Naive thymus-derived CD8-positive, alpha-beta T cell (primary cell): ENCODE measurements at places on chromosomes 11 and 22.

DNA sequence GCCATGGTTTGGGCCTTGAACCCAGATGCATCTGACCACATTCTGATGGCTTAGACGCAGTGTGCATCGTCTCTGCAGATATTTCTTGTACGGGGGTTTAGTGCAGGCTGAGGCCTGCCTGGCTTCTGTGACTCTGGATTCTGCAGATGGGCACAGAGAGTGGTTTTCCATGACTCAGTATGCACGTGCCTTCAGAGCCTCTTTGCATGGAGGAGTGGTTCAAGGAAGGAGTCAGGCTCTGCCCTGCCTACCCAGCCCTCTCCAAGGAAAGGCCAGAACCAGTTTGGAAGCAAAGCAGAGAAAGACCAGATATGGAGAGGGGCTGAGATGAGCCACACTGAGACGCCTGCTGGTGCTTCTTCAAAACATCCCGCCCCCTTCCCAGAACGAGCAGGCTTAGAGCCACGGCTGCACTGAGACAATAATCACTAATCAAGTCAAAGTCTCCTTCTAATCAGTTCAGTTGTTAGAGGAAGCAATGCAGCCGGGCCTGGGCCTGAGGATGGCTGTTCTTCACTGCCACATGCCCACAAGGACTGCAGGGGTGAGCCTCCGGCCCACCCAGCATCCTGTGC is 308.9 kb downstream of the NXPE2 start:
- DNase-seq: no peak
- no peaks in the 10 kb centered on the region for H3K4me1 ChIP-seq
- H3K36me3 ChIP-seq: no peaks in the 10 kb centered on the region
- H3K4me3 ChIP-seq: no peak overlapping the region
- H3K27ac ChIP-seq: no peak overlapping the region

- no peaks in the 10 kb centered on the region for H3K36me3 ChIP-seq
- H3K27ac ChIP-seq: no peak overlapping the region
- peak overlapping the region; percentile 59 for H3K4me3 ChIP-seq
- DNase-seq: peak; percentile 68
Observed at GRCh38 chr11:67071420-67072284, 15.0 kb downstream of the RHOD start.

DNA sequence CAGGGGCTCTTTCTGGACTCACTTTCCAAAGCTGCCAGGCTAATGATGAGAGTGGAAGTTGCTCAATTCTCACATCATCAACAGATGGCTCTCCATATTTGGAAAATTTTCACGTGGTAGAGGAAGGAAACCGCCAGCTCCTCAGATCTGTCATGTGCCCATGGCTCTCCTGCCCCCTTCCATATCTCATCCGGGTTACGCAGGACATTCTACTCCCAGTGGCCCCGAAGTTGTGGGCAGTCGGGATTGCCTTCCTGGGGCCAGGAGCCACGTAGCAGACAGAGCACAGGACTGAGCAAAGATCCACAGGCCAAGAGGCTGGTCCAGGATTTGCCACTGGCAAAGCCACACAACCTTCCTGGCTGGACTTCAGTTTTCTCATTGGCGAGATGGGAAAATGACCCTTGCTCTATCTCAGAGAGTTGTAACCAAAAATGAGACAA is 38.8 kb downstream of the RPUSD4 start:
- H3K4me1 ChIP-seq: peaks cover 3% of the 10 kb centered on the region
- peaks cover 9% of the 10 kb centered on the region for H3K27me3 ChIP-seq
- H3K4me3 ChIP-seq: no peak overlapping the region
- H3K27ac ChIP-seq: no peak overlapping the region
- no peaks in the 10 kb centered on the region for H3K36me3 ChIP-seq
- no peak for DNase-seq

DNA sequence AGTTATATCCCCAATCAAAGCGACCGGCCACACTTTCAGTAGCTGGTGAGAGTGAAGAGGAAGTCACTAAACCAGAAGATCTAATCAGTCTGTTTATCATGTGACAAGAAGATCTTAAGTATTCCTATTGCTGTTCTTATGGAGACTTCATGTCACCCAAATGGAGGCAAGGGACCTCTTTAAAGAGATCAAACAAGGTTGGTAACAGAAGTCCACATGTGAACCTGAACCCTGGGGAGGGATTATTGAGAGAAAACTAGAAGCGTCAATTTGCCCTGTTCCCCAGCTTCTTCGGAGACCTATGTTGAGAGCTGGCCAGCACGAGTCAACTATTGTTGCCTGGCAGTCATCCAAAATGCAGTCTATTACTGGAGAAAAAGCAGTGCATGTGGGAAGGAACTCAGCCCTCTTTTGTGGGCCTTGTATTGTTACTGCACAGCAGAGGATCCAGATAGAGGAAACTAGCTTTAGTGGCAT is 76.9 kb upstream of the CTSC start:
- peak overlapping the region; percentile 73 for H3K4me3 ChIP-seq
- H3K4me1 ChIP-seq: peaks cover 30% of the 10 kb centered on the region
- peak overlapping the region; percentile 50 for H3K27ac ChIP-seq
- H3K36me3 ChIP-seq: peaks cover 3% of the 10 kb centered on the region

DNA sequence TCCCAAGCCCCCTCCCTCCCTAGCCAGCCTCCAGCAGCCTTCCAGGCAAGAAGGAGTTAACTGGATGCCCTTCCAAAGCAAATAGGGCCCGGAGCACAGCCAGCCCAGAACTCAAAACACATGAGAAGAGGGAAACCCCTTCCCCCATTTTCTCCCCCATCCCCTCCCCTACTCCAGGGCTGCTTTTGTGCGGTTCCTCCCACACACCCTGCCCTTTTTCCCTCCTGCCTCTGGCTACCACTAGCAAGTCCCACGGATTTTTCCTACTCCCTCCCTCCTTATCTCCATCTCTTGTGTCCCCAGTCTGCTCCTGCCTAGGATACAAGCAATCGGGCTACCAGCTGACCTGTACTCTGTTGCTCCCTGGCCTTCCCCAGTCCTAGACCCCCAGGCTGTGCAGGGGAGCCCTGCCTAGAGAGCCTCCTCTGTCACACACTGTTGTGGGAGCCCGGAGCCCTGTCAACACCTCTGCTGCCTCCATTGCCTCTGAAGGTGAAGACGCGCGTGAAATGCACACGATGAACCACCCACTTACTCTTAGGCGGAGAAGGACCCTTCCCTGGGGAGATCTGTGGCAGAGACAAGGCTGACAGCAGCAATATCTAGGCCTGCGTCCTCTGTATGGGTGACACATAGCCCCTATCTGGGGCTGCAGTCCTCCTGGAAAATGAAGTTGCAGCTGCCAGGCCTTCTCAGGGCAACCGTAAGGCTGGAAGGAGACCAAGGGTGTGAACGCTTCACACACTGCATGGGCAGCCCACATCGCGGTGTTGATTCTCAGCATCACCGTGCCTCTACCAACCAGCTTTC is 282.8 kb downstream of the MN1 start:
- H3K36me3 ChIP-seq: no peaks in the 10 kb centered on the region
- no peak overlapping the region for H3K27ac ChIP-seq
- no peaks in the 10 kb centered on the region for H3K4me1 ChIP-seq
- H3K27me3 ChIP-seq: no peaks in the 10 kb centered on the region
- DNase-seq: no peak

DNA sequence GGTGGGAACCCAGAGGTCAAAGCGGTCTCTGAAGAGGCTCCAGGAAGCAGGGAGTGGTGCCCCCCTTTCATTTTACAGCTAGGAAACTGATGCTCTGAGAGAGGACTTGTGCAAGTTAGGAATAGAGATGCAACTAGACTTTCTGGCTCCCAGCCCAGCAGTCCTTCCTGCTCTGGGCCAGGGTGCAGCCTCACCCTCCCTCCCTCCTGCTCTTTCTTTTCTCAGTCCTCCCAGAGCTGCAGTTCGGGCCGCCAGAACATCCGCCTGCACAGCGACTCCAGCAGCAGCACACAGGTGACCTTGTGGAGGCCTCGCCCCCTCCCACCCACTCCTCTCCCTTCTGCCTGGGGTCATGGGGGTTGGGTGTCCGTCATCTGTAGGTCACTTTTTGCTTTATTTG is 51.5 kb downstream of the LHFPL7 start:
- no peak overlapping the region for H3K27ac ChIP-seq
- no peak for DNase-seq
- no peak overlapping the region for H3K4me3 ChIP-seq
